ENCODE measurements at places on chromosomes 7 and 10.
A peak's percentile ranks its signal among the peaks of the same experiment; 100 is the strongest.

GRCh38 chr7:145431834-145432233 is 596.0 kb upstream of the TPK1 start:
- no peaks in the 10 kb centered on the region for H3K36me3 ChIP-seq
- DNase-seq: no peak
- no peak overlapping the region for H3K27ac ChIP-seq
- H3K4me1 ChIP-seq: no peaks in the 10 kb centered on the region
- no peak overlapping the region for H3K4me3 ChIP-seq

GRCh38 chr7:16741676-16742075 is 11.9 kb upstream of the TSPAN13 start:
- no peak overlapping the region for H3K27ac ChIP-seq
- H3K4me3 ChIP-seq: no peak overlapping the region
- H3K36me3 ChIP-seq: no peaks in the 10 kb centered on the region
- peaks cover 1% of the 10 kb centered on the region for H3K4me1 ChIP-seq
- DNase-seq: no peak

DNA sequence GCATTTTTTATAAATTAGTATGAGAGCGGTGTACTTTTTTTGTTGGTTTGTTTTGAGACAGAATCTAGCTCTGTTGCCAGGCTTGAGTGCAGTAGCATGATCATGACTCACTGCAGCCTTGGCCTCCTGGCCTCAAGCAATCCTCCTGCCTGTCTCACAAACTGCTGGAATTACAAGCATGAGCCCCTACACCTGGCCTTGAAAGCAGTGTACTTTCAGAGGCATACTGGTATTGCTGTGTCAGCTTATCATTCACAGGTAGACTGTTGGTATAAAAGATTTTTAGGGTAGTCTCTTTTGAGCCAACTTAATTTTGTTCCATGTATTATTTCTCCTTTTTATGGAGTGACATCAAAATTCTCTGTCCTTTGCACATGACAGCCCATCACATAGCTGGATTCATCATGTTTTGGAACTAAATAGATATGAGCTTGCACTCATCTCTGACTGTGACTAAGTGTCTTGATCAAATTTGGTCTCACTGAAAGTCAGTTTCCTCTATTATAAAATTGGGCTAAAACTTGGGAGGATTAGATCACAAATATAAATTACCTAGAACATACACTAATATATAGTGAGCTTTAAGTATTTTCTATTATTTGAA is 12.4 kb downstream of the GNAT3 start:
- no peaks in the 10 kb centered on the region for H3K36me3 ChIP-seq
- no peaks in the 10 kb centered on the region for H3K27me3 ChIP-seq
- H3K27ac ChIP-seq: no peak overlapping the region
- no peak for DNase-seq

GRCh38 chr10:120012566-120012965 is 120.0 kb downstream of the SEC23IP start:
- H3K4me1 ChIP-seq: no peaks in the 10 kb centered on the region
- H3K27me3 ChIP-seq: peaks cover 47% of the 10 kb centered on the region
- H3K4me3 ChIP-seq: no peak overlapping the region

GRCh38 chr10:22713853-22714478 is 412 bp downstream of the PIP4K2A start:
- no peaks in the 10 kb centered on the region for H3K27me3 ChIP-seq
- H3K27ac ChIP-seq: peak overlapping the region; percentile 85
- H3K4me1 ChIP-seq: peaks cover 36% of the 10 kb centered on the region
- peaks cover 21% of the 10 kb centered on the region for H3K36me3 ChIP-seq
- peak overlapping the region; percentile 89 for H3K4me3 ChIP-seq
- DNase-seq: peak; percentile 34

GRCh38 chr10:3034616-3035015 is 32.7 kb upstream of the PFKP start:
- no peak overlapping the region for H3K27ac ChIP-seq
- H3K4me3 ChIP-seq: no peak overlapping the region
- no peaks in the 10 kb centered on the region for H3K36me3 ChIP-seq

- H3K4me3 ChIP-seq: no peak overlapping the region
- H3K27me3 ChIP-seq: peaks cover 10% of the 10 kb centered on the region
- no peaks in the 10 kb centered on the region for H3K36me3 ChIP-seq
- no peak overlapping the region for H3K27ac ChIP-seq
- DNase-seq: no peak
Observed at GRCh38 chr7:51428217-51428887, 111.7 kb upstream of the COBL start.
